ENCODE measurements at places on chromosomes 3 and 15.

GRCh38 chr3:126438746-126439145 is 36.9 kb downstream of the ZXDC start:
- no peak for DNase-seq

DNA sequence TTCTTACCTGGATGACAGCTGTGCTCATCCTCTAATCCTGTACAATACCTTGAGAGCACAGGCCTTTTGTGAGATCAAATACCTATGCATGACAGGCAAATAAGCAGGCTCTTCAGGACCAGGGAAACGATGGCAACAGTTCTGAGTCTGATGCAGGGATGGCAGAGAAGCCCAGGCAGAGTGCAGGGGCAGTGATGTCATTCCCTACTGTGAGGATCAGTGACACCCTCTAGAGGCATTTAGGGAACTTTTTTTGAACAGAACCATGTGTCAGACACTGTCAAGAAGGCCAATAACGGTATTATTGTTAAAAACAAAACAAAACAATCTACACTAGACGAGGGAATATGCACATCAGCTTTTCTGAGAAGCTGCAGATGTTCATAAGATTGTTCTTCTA is 314.8 kb upstream of the CTDSPL start:
- no peak for DNase-seq

DNA sequence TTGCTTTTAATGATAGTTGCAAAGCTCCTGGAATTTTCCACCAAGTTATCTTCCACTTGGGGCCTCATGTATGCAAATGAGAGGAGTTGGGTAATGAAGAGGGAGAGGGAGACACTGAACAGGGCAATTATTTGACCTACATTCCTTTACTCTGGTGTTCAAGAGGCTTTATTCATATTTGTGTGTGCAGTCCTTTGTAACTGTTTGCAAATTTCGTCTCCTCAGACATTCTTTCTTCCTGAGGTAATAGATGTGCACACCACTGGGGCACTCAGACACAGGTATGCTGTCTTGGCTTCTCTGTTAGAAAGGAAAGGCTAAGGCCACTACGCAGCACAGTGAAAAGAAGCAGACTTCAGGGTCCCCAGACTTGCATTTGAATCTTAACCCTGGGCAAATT is 189.7 kb upstream of the IL12A start:
- DNase-seq = no peak

GRCh38 chr15:36313736-36314280 is 265.6 kb upstream of the CDIN1 start:
- DNase-seq = no peak

DNA sequence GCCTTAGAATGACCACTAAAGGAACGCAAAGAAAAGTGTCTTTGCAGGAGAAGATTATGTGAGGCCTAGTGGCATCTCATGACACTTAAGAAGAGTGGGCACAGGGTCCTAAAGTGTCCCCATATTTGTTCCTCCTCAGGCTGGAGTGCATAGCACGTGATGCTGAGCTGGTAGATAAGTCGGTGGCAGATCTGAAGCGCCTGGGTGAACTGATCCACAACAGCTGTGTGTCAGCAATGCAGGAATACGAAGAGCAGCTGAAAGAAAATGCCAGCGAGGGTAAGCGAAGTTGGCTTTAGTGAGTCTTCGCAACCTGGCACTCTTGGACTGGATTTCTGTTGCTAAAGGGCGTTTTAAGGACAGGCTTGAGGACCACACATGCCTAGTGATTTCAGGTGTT is 92.6 kb downstream of the CHD2 start:
- no peak for DNase-seq

DNA sequence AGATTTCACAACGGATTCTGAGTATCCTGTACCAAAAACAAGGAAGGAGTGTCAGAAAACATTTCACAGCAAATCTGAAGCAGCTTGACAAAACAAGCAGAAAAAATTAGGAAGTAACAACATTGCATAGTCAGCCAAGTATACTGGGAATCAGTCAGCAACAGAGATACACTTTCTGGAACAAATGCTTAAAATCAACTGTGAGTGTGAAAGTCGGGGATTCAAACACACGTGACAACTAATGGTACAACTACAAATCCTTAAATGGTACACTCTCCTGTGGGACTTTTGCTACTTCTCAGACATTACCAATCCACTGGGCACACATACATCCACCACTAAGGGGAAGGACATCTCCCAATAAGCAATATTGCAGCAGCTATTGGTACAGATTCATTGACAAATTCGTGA is 296.6 kb upstream of the MME start:
- no peak for DNase-seq

- no peak for DNase-seq
These were observed 284.2 kb upstream of the ATP11B start for GRCh38 chr3:182508919-182509711.

GRCh38 chr15:40108061-40108854 is 421 bp downstream of the BMF start:
- DNase-seq = peak; percentile 88

GRCh38 chr3:196927571-196928453 is 14.5 kb downstream of the NCBP2 start:
- no peak for DNase-seq

DNA sequence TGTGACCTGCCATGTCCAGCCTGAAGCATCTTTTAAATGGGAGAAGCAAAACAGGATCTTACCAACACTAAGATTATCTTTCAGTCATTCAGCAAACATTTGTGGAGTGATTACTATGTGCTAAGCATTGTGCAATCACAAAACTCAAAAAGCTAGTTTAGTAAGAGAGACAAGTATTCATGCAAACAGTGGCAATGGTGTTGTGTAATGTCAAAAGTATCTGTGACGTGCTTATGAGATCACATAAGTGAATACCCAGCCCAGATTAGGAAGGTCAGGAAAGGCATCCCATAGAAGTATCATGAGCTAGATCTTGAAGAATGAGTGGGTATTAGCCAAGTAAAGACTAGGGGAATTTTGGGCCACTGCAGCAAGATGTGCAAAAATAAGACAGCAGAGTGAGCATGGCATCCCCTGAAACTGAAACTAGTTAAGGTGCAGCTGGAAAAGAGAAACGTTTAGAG is 32.1 kb downstream of the SEC62 start:
- no peak for DNase-seq

GRCh38 chr15:37931321-37931720 is 3.1 kb upstream of the TMCO5A start:
- no peak for DNase-seq

GRCh38 chr3:116038968-116039650 is 406.2 kb downstream of the LSAMP start:
- no peak for DNase-seq

DNA sequence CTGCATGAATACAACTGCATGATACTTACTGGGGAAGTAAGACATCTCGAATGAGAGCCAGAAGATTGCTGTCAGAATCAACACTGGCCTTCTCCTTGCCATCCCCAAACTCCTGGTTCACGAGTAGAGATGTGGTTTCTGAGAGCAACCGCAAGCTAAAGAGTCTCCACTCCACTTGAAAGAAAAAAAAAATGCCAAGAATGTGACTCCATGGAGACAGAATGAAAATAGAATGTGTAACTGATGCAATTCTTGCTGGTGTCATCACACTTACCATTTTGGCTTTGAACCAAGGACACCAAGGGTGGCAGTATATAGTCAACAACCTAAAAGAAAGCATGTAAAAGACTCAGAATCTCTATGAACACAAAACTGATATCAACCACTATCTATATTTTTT is 280.4 kb downstream of the ULK4 start:
- DNase-seq = no peak

- no peak for DNase-seq
These were observed 62.0 kb upstream of the BCL6 start for GRCh38 chr3:187807086-187807862.

DNA sequence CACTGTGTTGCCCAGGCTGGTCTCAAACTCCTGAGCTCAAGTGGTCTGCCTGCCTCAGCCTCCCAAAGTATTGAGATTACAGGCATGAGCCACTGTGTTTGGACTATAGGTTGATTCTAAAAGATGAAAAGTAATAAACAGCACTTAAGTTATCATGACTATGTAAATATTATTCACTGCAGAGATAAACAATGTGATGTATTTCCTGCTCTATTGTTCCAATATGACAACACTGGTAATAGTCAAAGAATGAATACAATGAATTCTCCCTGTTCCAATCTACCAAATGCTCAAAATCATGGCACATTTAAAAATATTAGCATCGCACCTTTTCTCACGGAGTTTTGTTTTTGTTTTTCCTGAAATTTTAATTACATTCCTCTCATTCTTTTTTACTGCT is 36.8 kb upstream of the TBL1XR1 start:
- DNase-seq = no peak

DNA sequence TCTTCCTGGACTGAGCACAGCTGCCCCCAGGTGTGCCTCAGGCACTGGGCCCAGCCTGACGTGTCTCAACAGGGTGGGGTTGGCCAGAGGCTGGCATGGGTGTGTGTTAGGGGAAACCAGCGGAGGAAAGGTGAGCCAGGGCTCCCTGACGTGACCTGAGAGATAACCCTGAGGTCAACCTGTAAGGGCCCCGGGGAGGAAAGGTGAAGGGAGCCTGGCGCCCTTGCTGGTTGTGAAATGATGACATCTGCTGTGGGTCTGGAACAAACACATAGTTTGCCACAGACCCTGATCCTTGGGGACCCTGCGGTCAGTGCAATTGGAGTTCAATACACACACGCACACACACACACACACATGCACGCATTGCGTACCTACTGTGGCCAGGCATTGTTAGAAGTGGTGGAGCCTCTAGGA is 100.2 kb upstream of the TLE3 start:
- no peak for DNase-seq

DNA sequence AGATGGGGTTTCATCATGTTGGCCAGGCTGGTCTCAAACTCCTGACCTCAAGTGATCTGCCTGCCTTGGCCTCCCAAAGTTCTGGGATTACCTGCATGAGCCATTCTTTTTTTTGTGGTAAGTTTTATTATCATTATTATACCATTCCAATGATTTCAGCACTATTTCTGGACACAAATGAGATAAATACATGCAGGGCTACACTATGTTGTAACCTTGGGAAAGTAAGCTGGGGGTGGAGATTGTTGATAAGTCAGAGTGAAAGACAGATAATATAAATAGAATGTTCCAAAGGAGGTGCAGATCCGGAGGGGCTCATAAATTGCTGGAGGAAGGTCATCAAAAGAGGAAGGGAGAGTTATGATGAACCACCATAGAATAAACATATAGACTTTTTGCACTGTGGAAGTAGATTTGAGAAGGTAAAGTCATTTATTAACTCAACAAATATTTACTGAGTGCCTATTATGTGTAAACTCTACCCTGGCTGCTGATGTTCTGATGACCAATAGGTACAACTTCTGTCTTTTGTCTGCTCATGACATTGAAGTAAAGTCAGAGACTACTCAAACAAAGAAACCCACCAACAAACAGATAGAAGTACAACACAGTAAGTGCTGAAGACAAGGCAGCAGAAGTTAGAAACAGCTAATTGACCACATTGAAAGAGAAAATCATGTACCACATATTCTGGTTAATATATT is 478.9 kb upstream of the GOLIM4 start:
- DNase-seq = no peak

DNA sequence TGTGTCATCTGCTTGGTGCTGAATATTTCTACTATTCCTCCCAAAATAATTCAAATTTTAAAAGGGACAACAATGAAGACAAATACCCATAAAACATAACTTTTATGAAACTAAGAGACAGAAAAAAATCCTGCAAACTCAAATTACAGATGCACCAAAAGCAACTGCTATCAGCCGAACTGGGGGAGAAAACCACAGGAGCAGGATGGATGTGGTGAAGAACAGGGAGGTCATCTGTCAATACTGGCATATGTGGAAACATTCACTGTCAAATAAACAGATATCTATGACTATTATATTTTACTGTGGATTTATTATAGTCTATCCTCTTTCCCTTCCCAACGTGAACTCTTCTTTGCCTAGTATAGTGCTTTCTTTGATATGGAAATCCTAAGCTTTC is 53.3 kb upstream of the CPOX start:
- no peak for DNase-seq

DNA sequence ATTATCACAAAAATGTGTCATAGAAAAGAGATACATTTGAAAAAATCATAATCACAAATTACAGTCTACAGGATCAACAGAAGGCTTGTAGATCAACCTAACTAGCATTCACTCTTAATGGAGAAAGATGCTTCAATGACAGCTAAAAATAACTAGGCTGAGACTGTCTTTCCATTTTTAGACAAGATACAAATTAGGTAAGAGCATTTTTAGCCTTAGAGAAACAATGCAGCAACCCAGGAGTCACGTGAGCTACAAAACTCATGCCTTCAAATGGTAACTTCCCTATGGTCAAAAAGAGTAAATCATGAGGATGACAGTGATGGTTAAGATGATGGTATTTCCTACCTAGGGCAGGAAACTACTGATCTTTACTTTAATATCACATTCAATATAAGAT is 415.4 kb downstream of the MAGI1 start:
- no peak for DNase-seq

DNA sequence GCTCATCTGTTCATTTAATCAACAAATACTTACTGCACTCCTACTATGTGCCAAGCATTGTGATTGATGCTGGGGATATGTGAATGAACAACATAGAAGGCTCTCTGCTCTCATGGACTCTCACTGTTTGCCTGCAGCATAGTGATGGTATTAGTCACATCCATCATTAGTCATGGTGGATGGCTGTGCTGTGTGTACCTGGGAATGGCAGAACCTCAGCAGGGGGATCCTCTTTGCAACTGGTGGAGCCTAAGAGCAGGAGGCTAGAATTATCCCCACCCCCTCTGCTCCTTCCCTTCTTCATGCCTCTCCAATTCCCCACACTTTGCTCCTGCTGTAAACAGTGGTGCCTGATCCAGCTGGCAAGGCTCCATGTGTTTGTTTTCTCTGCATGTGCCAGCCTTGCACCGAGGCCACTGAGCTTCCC is 20.5 kb downstream of the BOC start:
- no peak for DNase-seq

- no peak for DNase-seq
These were observed 200.4 kb downstream of the TAFA4 start for GRCh38 chr3:68731921-68732320.

GRCh38 chr15:73483053-73483452 is 40.1 kb downstream of the REC114 start:
- DNase-seq = no peak

DNA sequence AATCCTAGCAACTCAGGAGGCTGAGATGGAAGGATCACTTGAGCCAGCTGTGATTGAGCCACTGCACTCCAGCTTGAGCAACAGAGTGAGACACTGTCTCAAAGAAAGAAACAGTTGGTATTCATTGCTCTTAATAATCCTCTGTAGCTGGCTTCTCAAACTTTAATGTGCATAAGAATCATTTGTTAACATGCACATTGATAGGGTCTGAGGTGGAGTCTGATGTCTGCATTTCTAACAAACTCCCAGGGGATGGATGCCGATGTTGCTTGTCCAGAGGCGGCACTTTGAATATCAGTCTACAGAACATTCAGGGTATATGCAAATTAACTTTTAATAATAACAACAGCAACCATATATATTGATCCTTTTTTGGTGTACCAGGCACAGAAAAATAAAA is 39.9 kb downstream of the NKIRAS1 start:
- no peak for DNase-seq

Measured in hindlimb muscle (tissue), 1 donor.